ENCODE measurements at places on chromosomes 5 and 9. TPM values are rescaled to one million over a fixed set of nuclear protein-coding genes. Genes with fewer than 3 reads are reported as not detected.

The INSL4 gene
- not detected for total RNA-seq

The CKMT2 gene
- total RNA-seq = 0.36 TPM

The ZBTB34 gene
- total RNA-seq = 7.2 TPM

The KIAA0825 gene
- total RNA-seq = 1.0 TPM

The KCNN2 gene
- total RNA-seq = under 0.01 TPM

The TRIM14 gene
- 16.7 TPM for total RNA-seq

The LCN12 gene
- not detected for total RNA-seq

The RNF20 gene
- total RNA-seq = 57.8 TPM

The ORM1 gene
- not detected for total RNA-seq

The NOXA1 gene
- total RNA-seq = 3.3 TPM

The MCIDAS gene
- 0.07 TPM for total RNA-seq

The SHOC1 gene
- 0.07 TPM for total RNA-seq

The ZNF879 gene
- total RNA-seq = 5.5 TPM

The FAT2 gene
- total RNA-seq = 33.5 TPM

The ZNF483 gene
- total RNA-seq = 0.78 TPM

The PCDHA13 gene
- total RNA-seq = 2.6 TPM

The CCNI2 gene
- 0.28 TPM for total RNA-seq

The HAPLN1 gene
- not detected for total RNA-seq

The PPWD1 gene
- 27.7 TPM for total RNA-seq

The TMEM267 gene
- total RNA-seq = 40.6 TPM

The SYK gene
- 28.4 TPM for total RNA-seq

The GNA14 gene
- total RNA-seq = not detected

The MARCOL gene
- not detected for total RNA-seq

The RMRP gene
- 104,493 TPM for total RNA-seq

The ARL14EPL gene
- not detected for total RNA-seq

The CYLC2 gene
- not detected for total RNA-seq

The TRIM36 gene
- total RNA-seq = 0.71 TPM

The GCNT4 gene
- total RNA-seq = 3.4 TPM

The SLC25A48 gene
- not detected for total RNA-seq

The DOCK8 gene
- total RNA-seq = 0.34 TPM

The SHROOM1 gene
- total RNA-seq = 3.1 TPM

The IL7R gene
- total RNA-seq = 0.50 TPM

The AGXT2 gene
- not detected for total RNA-seq

The TMEM174 gene
- not detected for total RNA-seq

The ECSCR gene
- total RNA-seq = not detected

The DUSP1 gene
- 69.5 TPM for total RNA-seq

The UGT3A1 gene
- not detected for total RNA-seq

The NPR3 gene
- total RNA-seq = 6.1 TPM

The PCDHB5 gene
- total RNA-seq = 0.34 TPM

All from nasal cavity respiratory epithelium epithelial cell of viscerocranial mucosa (primary cell).